ENCODE measurements at places on chromosomes 6 and 20.
A peak's percentile ranks its signal among the peaks of the same experiment; 100 is the strongest.

GRCh38 chr6:168596344-168596743 lies 155.4 kb downstream of the SMOC2 start:
- no peak for DNase-seq

GRCh38 chr6:1624058-1624850 lies 14.5 kb downstream of the FOXC1 start:
- no peak for DNase-seq

- DNase-seq = no peak
Observed at GRCh38 chr20:58552366-58552934, 37.3 kb upstream of the APCDD1L start.

GRCh38 chr20:41632896-41633295 lies 14.7 kb upstream of the CHD6 start:
- no peak for DNase-seq

DNA sequence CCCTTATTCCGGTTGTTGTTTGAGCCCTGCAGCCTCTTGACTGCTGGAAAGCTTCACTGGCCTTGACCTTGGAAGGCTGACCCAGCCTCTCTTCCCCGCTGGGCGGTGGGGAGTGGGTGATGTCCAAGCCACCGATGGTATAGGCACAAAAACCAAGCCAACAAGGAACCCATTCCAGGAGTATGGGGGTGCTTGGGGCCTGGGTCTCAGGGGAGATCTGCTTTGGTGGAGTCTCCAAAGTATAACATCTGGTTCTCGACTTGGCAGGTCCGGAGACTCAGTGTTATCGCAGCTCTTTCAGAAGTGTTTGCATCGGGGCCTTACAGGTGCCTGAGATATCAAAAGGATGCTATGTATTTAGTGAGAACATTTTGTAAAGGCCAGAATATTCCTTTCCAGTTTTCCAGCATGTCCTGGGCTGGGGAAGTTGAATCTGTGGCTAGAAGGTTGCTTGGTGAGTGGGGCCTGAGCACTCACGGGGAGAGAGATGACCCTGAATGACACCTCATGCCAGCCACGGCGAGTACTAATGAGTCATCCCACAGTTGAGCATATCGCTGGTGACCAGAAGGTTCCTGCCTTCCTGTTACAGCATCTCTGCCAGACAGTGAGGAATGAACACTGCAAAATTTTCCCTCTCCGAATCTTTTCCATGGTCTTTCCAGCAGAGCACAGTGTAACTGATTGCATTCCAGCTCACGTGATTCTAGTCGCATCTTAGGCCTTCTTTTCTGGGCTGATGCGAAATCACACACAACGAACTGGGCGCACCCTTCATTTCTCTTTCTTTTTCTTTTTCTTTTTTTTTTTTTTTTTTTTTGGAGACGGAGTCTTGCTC lies 133.9 kb downstream of the ZDHHC14 start:
- peak; percentile 33 for DNase-seq

- DNase-seq = no peak
Observed at GRCh38 chr20:46998477-46999240, 104.0 kb downstream of the EYA2 start.

- DNase-seq = no peak
Observed at GRCh38 chr6:140289186-140289585, 914.7 kb upstream of the CITED2 start.

GRCh38 chr6:160986851-160987250 lies 4.7 kb upstream of the MAP3K4 start:
- DNase-seq = no peak

DNA sequence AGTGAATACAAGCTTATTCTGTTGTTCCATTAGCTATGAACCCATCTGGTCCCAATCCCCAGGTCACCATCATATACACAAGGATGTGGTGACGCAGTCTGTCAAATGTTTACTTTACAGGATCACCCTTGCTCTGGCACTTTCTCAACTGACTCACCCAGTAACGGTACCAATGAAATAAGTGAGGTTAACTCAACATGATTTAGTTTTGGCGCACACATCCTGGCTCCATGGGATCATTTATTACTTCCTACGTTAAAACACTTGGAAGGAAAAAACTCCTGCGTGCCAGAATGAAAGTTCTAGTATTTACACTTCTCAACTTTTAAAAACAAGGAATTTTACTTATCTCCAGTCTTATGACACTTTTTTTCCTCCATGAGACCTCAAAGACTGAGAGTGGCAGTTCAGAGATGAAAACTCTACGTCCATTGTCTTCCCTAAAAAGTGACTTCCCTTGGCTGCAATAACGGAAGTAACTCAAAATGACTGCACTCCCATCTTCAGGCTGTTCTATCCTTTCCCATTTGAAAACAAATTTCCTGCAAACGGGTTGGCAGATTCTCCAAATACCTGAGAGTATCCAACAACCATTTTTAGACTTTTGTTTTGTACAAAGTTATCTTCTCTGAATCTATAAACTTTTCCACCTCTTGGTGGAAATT lies 15.9 kb downstream of the AGPAT4 start:
- peak; percentile 97 for DNase-seq

GRCh38 chr6:134317471-134318131 lies at the start of gene SGK1:
TSS of gene SGK1 (minus strand) at chr6:134318112. CDS start at chr6:134317460, 652 bp downstream.
- peak; percentile 67 for DNase-seq

DNA sequence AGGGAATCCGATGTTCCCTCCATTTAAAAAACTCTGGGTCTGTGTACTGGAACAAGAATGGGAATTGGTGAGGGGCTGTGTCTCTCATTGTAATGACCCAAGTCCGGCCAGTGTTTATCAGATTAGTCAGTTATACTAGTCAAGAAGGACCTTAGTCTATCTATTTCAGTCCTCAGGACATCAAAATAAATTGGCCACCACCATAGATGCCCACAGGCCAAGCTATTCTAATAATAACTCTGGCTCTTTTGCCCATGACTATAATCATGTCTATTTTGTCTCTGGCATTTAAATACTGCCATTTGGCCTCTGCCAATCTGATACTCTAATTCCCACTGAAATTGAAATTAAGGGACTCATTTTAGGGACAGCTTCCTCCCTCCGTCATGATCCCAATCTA lies 37.8 kb downstream of the ELOVL4 start:
- no peak for DNase-seq

- no peak for DNase-seq
Observed at GRCh38 chr6:40848868-40849514, 190.0 kb downstream of the UNC5CL start.

Data from fibroblast of villous mesenchyme (primary cell).